ENCODE measurements at places on chromosomes 2 and 18.

GRCh38 chr2:161954103-161954502 lies 119.9 kb downstream of the DPP4 start:
- peak; percentile 9 for DNase-seq

GRCh38 chr2:234293973-234294372 lies 202.9 kb downstream of the ARL4C start:
- DNase-seq = no peak

- no peak for DNase-seq
Observed at GRCh38 chr18:58258692-58259342, 214.8 kb downstream of the NEDD4L start.

- no peak for DNase-seq
Observed at GRCh38 chr2:43551990-43552389, 43.8 kb downstream of the THADA start.

GRCh38 chr18:9531791-9532410 lies 56.6 kb downstream of the RALBP1 start:
- DNase-seq = no peak

- no peak for DNase-seq
Observed at GRCh38 chr2:131023758-131024157, 69.5 kb downstream of the FAM168B start.

Measured in CD4-positive, alpha-beta T cell treated with Interleukin-1 beta for 1 hour (primary cell).